ENCODE measurements at places on chromosomes 6 and 20.

GRCh38 chr20:60403105-60403741 lies 445.0 kb downstream of the CDH26 start:
- DNase-seq: no peak

DNA sequence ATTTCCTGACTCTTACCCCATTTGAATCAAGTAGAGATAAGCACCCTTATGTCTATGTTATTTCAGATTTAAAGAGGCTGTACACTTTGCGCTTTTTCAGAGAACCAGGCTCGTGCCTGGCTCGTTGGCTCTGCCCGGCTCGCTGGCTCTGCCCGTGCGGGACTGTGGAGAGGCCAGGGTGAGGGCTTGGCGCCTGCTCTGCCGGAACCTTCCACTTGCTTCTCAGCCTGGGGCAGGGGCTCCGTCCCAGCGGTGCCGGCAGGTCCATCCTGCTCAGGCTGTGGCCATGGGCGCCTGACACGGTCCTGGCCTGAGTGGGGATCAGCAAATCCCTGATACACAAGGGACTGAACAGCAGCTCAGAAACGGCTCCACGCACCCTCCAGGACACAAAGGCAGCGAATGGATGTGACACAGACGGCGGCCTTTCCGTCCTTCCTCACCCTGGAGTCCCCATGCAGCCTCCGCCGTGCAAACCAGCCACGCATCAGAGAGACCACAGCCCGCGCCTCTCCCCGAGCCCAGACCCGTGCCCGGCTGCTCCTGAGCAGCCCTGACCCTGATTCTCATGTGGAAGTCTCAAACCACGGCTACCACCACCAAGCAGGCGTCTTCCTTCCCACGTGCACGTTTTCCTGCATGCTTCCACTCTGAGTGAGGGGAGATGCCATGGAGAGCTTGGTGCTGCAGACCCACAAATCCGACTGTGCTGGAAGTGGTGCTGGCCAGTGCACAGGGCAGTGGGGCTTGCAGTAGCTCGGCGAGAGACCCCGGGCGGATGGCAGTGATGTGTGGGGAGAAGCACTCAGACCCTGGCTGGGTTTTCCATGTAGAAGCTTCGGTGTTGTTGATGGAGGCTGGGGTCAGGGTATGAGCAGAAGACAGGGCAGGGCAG lies 233.9 kb downstream of the ERMARD start:
- DNase-seq: no peak

DNA sequence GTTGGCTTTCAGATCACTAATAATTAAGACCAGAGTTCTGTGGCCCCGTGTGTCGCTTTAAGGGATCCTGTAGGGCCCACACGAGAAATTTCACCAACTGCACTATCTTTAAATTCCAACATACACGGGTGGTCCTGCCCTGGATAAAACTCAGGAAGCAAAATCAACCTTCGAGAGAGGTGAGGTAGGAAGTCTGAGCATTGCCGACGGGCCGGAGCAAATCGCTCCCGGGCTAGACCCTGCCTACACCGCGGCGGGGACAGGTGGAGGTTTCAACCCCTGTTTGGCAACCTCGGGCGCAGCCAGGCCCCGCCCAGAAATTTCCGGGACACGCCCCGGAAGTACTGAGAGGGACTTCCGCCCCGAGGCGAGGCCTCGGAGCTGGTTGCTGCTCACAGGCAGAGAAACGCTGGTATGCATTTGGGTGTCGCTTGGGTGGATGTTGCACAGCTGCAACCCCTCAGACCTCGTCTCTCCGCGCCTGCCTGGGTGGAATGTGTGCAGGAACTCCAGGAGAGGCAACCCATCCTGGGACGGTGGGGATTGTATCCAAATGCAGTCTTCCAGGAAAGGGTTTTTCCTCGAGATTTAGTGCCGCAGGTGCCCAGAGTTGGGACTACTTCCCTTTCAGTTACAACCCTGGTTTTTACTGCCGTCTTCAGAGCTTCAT lies 19.9 kb downstream of the ZKSCAN8 start:
- DNase-seq: no peak

DNA sequence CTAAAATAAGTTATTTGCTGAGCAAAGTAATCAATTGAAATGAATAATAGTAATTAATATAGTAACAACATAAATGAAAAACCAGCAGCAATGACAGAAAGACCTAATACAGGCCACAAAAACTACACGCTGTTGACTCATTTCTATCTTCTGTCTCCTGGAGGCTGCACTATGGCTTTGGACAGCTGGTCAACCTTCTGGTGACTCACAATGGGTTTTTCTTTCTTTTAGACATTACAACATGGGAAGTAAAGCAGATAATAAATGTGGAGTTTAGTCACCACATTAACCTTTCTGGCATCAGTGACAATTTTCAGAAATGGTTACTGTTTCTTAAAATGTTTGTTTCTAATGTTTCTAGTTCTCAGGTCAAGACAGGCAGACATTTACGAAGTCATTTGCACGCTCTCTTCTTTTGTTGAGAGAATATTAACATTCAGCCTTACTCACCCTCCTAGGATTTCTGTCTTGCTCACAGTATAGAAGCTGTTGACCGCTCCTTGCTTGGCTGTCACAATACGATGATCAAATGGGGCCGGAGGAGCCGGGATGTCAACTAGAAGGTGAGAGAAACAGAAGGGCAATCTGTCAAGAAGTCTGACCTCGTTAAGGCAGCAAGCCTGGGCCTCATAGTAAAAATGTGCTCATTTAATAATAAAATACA lies 62.2 kb downstream of the MYLK4 start:
- DNase-seq: no peak

GRCh38 chr6:158629367-158630221 lies 14.9 kb downstream of the DYNLT1 start:
- no peak for DNase-seq

DNA sequence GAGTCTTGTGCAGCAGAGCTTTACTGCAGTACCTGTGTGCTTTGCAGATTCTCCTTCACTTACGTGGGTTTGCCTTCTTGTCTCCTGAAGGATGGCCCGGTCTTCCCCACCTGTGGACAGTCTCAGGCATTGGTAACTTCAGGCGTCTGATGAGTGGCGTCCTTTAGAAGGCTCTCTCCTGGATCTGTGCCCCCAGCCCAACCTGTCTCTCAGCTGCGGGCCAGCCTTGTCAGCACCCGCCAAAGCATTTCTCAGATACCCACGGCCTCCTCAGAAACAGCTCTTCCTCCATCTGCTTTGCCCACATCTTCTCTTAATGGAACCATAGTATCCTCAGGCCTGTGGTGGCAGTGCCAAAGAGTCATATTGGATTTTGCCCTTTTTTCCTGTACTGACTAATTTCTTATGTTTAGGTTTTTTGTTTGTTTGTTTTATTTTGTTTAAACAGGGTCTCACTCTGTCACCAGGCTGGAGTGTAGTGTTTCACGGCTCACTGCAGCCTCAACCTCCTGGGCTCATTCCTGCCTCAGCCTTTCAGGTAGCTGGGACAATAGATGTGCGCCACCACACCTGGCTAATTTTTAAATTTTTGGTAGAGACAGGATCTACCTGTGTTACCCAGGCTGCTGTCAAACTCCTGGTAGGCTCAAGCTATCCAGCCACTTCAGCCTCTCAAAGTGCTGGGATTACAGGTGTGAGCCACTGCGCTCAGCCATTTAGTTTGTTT lies 96.6 kb downstream of the ARID1B start:
- DNase-seq: no peak

GRCh38 chr20:23867152-23867776 lies 12.3 kb downstream of the CST5 start:
- no peak for DNase-seq

DNA sequence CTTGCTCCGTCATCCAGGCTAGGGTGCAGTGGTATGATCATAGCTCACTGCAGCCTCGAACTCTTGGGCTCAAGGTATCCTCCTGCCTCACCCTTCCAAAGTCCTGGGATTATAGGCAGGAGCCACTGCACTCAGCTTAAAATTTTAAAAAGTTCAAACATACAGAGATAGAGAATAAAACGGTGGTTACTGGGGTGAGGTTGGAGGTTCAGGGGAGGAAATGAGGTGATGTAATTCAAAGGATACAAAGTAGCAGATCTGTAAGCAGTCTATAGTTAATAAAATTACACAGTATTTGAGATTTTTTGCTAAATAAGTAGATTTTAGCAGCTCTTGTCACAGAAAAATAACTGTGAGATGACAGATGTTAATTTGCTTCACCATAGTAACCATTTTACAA lies 7.5 kb upstream of the AFG1L start:
- no peak for DNase-seq

- no peak for DNase-seq
Measured at GRCh38 chr6:52543262-52543661, 33.6 kb downstream of the TRAM2 start.

DNA sequence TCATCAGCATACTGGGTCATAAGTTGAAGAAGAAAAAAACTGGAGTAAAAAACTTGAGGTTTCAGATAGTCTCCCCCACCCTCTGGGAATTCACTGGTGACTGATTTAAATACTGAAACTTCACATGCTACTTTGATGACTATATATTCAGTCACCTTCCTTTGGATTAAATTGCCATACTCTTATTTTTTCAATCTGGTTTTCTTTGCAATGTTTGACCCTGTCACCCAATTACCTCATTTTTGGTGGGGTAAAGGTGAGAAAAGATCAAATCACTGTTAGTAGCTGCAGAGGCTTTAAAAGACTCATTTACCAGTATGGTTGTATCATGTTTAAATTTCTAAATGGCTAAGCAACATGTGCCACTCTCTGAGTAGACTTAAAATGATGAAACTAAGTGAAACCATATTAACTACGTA lies 862.7 kb upstream of the FLRT3 start:
- DNase-seq: no peak

- peak; percentile 55 for DNase-seq
Measured at GRCh38 chr6:26158581-26159356, 71.5 kb downstream of the HFE start.

GRCh38 chr6:13550656-13551055 lies 23.7 kb upstream of the SIRT5 start:
- DNase-seq: no peak

- DNase-seq: no peak
Measured at GRCh38 chr20:32089637-32090362, 19.7 kb upstream of the TM9SF4 start.

DNA sequence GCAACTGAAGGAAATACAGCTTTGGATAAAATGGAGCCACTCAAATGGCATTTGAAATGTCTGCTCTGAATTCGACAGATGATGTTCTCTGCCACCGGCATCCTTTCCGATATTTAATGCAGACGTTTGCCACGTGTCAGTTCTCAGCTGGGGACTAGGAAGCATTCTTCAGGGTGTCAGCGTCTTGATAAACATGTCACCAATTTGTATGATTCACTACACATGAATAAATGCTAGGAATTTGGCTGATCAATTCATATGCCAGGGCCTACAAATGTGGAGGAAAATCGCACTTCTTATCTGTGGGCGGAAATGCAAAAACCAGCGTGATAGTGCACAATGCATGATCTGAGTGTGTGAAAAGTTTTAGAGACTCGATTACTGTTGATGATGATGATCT lies 169.5 kb downstream of the SLC24A3 start:
- DNase-seq: no peak

DNA sequence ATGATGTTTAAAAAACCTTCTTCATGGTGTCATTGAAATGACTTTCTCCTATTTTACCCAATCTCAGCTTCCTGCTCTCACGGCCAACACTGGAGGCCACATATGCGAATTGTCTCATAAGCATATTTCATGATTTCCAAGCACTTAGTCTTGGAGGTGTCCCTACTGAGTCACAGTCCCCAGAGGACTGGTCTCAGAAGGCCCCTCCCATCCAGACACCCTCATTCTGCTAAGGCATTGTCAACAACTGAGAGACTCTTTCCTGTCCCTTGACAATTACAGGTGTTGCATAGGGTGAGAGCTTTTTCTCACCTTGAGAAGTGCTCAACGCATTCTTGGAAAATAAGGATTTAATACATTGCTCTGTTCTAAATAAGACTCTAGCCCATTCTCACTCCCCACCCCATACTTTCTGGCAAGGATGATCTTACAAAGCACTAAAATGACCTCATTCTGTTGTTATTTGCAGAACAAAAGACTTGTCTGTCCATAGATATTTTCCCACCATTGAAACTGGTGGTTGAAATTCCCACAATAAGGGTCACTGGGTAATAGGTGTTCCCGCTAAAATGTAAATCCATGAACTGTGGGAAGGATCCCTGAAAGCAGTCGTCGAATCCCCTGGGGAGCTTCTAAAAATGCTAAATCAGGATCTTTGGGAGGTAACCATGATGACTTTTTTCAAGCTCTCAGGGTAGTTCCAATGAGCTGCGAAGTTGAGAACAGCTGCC lies 32.3 kb upstream of the SLC22A23 start:
- DNase-seq: no peak

DNA sequence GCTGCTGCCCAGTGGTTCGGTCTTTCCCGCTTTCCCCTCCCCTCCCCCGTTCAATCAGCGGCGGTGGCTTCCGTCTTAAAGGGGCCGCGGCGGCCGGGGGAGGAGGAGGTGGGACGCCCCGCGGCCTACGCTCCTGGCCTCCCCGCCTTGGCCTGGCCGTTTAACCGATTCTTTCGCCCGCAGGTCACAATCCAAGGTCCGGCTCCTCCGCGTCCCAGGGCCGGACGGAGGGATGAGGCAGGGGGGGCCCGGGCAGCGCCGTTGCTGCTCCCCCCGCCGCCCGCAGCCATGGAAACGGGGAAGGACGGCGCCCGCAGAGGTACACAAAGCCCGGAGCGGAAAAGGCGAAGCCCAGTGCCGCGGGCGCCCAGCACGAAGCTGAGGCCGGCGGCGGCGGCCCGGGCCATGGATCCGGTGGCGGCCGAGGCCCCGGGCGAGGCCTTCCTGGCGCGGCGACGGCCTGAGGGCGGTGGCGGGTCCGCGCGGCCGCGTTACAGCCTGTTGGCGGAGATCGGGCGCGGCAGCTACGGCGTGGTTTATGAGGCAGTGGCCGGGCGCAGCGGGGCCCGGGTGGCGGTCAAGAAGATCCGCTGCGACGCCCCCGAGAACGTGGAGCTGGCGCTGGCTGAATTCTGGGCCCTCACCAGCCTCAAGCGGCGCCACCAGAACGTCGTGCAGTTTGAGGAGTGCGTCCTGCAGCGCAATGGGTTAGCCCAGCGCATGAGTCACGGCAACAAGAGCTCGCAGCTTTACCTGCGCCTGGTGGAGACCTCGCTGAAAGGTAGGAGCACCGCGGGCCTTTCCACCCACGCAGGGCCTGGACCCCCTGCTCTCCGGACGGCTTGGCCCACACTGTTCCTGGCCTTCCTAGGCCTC lies 1.2 kb downstream of the STK35 start:
- DNase-seq: peak; percentile 83

DNA sequence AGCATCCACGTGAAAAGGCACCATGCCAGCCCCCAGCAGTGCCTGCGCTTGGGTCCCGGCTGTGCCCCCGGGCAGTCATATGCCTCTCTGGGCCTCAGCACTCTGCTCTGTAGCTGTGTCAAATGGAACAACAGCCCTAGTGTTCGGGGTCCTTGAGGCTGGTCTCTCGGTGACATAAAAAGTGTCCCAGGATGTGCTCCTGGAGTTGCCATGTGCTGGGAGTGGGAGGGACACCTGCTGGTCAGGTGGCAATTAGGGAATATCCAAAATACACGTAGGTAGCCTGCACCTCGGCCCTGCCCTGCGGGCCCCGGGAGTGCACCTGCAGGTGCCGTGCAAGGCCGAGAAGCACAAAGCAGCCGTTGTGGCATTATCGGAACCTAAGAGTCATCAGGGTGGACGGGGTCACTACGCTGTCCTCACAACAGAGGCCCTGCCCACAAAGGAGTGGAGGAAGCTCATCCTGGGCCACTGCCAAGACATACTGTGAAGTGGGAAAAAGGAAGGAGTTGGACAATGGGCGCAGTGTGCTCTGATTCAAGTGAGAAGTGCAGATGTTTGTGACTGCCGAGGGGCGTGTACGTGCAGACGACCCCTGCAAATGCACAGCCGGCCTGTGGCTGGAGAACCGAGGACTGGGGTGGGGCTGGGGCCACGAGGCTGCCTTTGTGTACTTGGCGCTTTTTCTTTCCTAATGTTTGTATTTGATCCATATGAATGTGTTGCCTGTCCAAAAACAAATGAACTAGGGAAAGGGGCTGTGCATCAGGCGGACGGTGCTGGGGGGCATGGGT lies 24.6 kb downstream of the SLCO4A1 start:
- DNase-seq: no peak

Data from right renal cortex interstitium (tissue), 3 donors.